ENCODE measurements at places on chromosomes 12 and 14.

- DNase-seq = no peak
These were observed 390.6 kb upstream of the ATP2B1 start for GRCh38 chr12:90099288-90099687.

DNA sequence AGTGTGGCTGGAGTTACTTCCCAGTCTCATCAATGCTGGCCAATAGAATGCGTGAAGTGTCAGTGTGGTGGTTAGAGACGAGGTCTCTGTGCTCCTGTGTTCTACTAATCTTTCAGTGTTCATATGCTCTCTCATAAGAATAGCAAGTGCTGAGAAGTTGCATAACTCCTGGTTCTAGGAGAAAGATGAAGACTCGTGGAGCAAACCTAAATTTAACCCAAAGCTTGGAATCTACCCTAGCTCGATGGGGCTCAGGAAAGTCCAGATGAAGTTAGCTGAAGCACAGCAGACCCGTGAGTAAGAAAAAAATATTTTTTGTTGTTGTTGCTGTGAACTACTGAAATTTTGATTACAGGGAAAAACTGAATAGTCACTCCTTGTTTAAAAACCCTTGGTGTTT lies 412.6 kb downstream of the APAF1 start:
- no peak for DNase-seq

DNA sequence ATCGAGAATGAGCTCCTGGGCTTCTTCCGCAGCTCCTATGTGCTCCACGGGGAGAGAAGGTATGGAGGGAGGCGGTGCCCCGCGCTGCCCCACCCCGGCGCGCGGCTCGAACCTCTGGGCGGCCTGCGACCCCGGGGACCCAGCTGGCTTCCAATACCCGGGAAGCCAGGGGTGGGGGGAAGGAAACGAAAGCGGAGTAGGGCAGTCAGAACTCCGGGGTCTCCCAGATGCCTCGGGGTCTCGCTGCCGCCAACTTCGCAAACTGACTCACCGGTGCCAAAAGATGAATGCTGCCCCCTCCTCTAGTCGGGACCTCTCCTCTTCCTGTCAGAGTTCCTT lies 1.3 kb downstream of the TRHDE start:
- no peak for DNase-seq

DNA sequence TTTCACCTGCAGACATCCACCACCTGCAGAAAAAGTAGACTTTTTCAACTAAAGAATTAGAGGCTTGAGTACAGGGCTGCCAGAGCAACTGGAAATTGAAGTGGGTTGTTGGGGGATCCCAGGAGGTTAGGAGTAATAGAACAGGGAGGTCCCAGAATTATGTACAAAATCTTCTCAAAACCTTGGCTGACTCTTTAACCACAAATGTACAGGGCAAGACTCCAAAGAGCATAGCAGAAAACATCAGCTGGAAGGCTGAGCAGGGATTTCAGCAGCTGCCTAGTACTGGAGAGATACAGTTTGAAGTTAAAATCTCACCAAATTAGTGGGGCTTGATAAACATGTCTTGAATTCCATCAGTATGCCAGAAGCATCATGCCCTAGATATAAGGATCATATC lies 191.6 kb downstream of the CRADD start:
- DNase-seq = no peak

DNA sequence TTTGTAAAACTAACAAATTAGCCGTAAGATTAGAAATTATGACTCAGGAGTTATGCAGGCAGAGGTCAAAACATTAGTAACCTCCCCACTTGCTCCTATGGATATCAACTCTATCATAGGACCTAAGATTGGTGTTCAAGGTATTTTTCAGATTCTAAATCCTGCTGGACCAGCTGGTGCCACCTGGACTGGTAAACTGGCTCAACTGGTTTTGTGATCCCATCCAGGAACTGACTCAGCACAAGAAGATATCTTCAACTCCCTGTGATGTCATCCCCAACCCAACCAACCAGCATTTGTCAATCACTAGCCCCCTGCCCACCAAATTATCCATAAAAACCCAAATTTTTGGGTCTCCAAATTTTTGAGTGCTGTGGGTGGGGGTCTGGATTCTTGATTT lies 98.1 kb upstream of the OR4E1 start:
- no peak for DNase-seq

- DNase-seq = no peak
These were observed 15.1 kb downstream of the ZC2HC1C start for GRCh38 chr14:75084513-75084912.
